ENCODE measurements at places on chromosomes 1 and 21. TPM values are rescaled to one million over a fixed set of nuclear protein-coding genes. Genes with fewer than 3 reads are reported as not detected.

DNA sequence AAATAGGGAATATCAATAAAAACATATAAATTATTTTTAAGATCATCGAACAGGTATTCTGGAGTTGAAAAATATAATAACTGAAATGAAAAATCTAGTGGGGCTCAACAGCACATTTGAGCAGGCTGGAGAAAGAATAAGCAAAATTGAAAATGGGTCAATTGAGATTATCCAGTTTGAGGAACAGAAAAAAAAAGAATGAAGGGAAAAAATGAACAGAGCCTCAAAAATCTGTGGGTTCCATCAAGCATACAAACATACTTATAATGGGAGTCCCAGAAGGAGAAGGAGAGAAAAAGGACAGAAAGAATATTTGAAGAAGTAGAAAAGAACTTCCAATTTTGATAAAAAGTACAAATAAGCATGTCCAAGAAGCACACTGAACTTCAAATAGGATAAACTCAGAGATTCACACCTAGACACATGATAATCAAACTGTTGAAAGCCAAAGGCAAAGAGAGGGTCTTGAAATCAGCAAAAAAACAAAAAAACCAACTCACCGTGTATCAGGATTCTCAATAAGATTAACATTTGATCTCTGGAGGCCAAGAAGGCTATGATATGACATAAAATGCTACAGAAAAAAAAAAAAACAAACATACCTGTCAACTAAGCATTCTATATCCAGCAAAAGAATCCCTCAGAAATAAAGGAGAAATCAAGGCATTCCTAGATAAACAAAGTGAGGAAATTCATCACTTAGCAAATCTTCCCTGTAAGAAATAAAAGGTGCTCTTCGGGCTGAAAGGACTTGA, 5.4 kb upstream of the COQ8A start:
- H3K27ac ChIP-seq, result no peak overlapping the region
- H3K36me3 ChIP-seq, result no peaks in the 10 kb centered on the region
- no peak for DNase-seq
- no peak overlapping the region for H3K4me3 ChIP-seq
- H3K27me3 ChIP-seq, result no peaks in the 10 kb centered on the region
- peaks cover 4% of the 10 kb centered on the region for H3K4me1 ChIP-seq

DNA sequence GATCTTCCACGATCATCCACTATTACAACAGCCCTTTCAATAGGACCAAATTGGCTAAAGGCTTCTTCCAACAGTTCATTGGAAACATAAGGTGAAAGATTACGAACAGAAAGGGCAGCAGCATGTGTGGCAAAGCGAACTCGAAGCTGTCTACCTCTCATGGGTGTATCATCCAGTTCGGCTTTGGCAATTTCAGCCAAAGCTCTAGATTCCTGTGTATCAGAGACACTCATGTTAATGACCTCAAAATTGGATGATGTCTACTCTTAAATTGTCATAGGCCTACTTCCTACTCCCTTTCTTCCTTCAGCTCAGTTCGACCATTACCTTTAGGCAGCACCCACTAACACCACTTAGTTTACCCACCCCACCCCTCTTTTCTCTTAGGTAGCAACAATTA, 2.2 kb downstream of the SFPQ start:
- no peak overlapping the region for H3K27ac ChIP-seq
- peaks cover 59% of the 10 kb centered on the region for H3K36me3 ChIP-seq
- H3K27me3 ChIP-seq, result no peaks in the 10 kb centered on the region
- no peaks in the 10 kb centered on the region for H3K4me1 ChIP-seq

DNA sequence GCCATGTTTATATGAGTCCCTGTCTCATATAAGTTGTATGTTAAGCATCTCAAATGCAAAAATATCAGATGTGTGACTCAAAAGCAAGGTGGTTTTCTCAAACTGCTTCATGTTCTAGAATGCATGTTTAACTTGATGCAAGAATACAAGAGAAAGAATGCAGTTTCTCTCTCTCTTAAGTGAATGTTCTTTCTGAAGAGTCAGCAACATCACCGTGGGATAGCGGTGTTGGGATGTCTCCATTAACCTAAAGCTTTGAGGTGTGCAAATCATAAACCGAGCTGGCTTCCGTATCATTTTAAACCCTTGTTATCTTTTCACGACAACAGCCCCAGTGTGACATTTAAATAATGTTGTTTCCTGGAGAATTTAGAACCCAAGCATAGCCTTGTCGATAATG, 48.4 kb upstream of the TARBP1 start:
- H3K27me3 ChIP-seq, result no peaks in the 10 kb centered on the region
- peaks cover 6% of the 10 kb centered on the region for H3K4me1 ChIP-seq
- H3K4me3 ChIP-seq, result no peak overlapping the region
- no peak overlapping the region for H3K27ac ChIP-seq

DNA sequence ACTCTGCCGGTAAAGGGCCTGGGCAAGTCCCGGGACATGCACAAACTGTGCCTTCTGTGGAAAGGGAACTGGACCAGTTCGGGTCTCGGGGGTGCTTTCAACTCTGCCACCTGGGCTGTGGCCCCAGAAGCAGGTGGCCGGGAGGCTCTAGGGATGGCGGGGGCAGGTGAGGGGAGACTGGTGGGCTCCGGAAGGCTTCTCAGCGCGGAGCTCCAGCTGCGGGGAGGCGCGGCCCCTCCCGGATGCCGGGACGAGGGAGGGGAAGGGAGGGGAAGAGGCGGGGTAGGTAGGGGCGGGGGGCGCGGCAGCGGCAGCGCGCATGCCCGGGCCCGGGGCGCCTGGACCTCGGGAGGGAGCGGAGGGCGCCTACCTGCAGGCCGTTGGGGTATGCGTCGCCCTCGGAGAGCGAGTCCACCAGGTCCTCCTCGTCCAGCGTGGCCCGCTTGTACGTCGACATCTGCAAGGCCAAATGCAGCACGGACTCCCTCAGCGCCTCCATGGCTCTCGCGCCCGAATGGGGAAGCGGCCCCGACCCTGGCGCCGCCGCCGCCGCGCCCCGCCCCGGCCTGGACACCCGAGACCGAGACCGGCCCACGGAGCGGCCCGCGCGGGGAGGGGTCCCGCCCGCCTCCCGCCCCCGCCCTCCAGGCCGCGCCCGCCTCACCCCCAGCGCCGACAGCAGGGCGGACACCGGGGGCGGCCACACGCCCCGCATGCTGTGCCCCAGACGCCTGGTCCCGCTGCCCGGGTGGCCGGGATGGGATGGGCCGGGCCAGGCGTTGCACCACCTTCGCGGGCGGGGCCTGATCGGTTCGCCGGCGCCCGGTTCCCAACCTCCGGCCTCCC, at the start of gene ECE1:
Gene ECE1 (minus strand): TSS at position 764 of the 846 bp plus-strand sequence. CDS start 49 bp downstream, at position 715.
- peak; percentile 76 for DNase-seq
- peak within 1 kb of the TSS; percentile 69 for H3K4me3 ChIP-seq
- no peaks in the 10 kb centered on the region for H3K36me3 ChIP-seq
- H3K27ac ChIP-seq, result peak within 1 kb of the TSS; percentile 60
- no peaks in the 10 kb centered on the region for H3K27me3 ChIP-seq
- H3K4me1 ChIP-seq, result no peaks in the 10 kb centered on the region

GRCh38 chr21:19870682-19871081, 1127.5 kb upstream of the NCAM2 start:
- H3K4me3 ChIP-seq, result no peak overlapping the region
- H3K27ac ChIP-seq, result no peak overlapping the region
- H3K36me3 ChIP-seq, result no peaks in the 10 kb centered on the region
- H3K4me1 ChIP-seq, result no peaks in the 10 kb centered on the region

CORT gene
- total RNA-seq, result 0.22 TPM

OXCT2 gene
- total RNA-seq, result 0.98 TPM

S100A1 gene
- 83.1 TPM for total RNA-seq
